ENCODE measurements at places on chromosomes 2 and 18. TPM values are rescaled to one million over a fixed set of nuclear protein-coding genes. Genes with fewer than 3 reads are reported as not detected.

DNA sequence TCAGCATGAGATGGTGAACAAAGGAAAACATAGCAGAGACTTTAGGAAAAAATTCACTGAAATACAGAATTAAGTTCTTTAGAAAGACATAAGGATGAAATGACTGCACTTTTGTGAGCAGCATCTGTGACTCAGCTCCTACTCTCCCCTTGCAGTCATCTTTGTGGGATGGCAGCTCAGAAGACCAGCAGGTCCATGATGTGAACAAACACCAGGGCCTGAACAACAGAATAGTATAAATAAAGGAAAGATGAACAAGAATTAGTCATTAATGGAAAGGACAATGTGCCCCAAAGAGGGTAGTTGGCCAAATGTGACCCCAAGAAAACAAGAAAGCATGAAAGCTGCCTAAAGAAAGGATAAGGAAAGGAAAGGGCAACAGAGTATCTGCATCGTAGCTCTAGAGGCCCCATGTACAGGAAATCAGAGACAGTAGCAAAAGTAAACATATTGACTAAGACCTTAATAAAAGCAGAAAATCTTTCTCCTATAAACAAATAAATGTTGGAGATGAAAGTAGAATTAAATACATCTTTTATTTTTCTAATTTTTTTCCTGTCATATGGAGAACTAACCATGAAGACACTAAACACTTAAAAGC lies 318.0 kb downstream of the ZEB2 start:
- peak; percentile 67 for DNase-seq
- no peak overlapping the region for H3K27ac ChIP-seq
- H3K4me1 ChIP-seq: peaks cover 7% of the 10 kb centered on the region
- H3K36me3 ChIP-seq: no peaks in the 10 kb centered on the region
- no peaks in the 10 kb centered on the region for H3K27me3 ChIP-seq

GRCh38 chr2:241150660-241151530 lies 628 bp downstream of the PPP1R7 start:
- DNase-seq: peak; percentile 61
- H3K36me3 ChIP-seq: no peaks in the 10 kb centered on the region
- peak overlapping the region; percentile 38 for H3K27ac ChIP-seq

DNA sequence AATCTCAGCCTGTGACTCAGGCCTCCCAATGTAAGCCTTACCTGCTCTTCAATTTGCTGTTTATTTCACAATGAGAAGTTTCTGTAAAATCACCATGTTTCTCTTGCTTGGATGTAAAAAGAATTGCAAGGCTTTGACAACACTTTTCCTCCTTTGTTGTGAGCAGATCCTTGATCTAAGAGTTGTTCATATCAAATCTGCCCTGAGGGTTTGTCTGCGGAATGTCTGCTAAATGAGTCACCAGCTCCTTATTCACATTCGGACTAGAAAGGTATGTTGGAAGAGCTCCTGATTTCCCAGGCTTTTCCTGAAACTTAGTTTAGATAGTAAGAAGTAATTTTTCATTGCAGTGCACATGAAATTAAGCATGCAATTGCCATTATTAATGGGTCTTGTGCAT lies 268.2 kb upstream of the TCF4 start:
- DNase-seq: peak; percentile 87
- H3K36me3 ChIP-seq: no peaks in the 10 kb centered on the region
- peaks cover 32% of the 10 kb centered on the region for H3K4me1 ChIP-seq
- no peak overlapping the region for H3K4me3 ChIP-seq

DNA sequence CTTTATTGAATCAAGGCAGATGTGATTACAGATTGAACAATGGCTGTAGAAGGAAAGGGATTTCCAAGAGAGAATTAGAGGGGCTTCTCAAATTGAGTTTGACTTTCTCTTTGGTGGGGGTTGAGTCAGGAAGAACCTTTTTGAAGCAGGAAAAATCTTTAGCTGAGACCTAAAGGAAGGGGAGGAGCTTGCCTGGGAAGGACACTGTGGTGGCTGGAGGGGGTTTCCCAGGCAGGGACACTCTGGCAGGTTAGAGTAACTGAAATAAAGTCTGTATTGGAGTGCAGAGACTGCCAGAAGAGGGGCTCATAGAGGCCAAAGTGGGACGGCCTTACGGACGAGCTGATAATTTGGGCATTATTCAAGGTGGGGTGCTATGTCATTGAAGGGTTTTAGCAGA lies 69.3 kb downstream of the NEDD4L start:
- H3K36me3 ChIP-seq: no peaks in the 10 kb centered on the region
- no peaks in the 10 kb centered on the region for H3K27me3 ChIP-seq
- no peaks in the 10 kb centered on the region for H3K4me1 ChIP-seq
- DNase-seq: no peak

Gene GAD1
- polyA plus RNA-seq: 0.81 TPM

Gene CRYBA2
- polyA plus RNA-seq: not detected

DNA sequence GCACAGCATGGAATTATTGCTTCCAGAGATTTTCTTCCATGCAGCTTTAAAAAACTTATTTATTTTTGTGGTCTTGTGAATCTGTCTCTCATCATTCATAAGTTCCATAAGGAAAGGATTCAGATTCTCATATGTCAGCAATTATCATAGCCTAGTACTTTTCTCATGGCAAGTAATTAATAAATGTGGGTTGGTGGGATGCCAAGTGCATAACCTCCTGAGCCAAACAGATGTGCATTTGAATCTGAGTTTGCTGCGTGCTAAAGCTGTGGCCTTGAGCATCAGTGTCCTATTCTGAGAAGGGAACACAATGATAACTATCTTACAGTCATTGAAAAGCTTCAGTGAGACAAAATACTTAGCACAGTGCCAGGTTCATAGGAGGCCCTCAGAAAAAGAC lies 331.9 kb downstream of the PDE11A start:
- no peaks in the 10 kb centered on the region for H3K36me3 ChIP-seq
- peaks cover 8% of the 10 kb centered on the region for H3K27me3 ChIP-seq
- H3K4me1 ChIP-seq: no peaks in the 10 kb centered on the region
- no peak for DNase-seq

DNA sequence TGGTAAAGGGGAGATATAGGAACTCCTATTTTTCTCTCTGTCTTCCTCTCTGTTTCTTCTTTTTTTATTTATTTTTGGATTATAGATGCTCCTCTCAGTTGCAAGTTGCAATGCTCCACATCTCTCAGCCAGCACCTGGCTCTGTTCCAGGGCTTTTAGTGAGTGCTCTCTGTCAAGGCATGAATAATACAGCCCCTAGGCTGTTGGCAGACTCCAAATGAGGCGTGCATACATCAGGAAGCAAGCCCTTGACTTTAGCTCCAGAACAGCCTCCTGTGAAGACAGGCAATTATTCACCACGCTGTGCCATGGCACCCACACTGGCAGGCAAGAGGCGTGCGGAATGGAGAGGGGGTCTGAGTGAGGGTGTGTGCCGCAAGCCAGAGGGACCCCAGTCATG lies 228.1 kb upstream of the PXDN start:
- peak; percentile 14 for DNase-seq
- no peaks in the 10 kb centered on the region for H3K27me3 ChIP-seq
- no peak overlapping the region for H3K27ac ChIP-seq
- no peaks in the 10 kb centered on the region for H3K36me3 ChIP-seq

DNA sequence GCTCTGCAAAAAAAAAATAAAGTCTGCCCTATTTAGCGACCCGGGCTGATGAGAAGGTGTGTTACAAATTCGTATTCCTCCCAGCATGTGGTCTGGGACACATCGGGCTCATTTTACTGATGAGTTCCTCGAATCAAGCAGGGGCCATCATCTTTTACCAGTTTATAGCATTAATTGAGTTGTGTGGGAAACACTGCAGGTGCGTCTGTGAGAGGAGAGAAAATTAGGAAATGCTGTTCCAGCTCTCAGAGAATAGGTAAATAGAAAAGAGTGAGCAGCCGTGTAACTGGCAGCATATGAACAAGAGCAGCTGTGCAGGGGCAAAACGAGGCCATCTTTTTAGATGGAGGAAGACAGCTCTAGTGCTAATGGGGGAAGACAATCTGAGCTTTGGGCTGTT lies 216.7 kb downstream of the SETBP1 start:
- peaks cover 19% of the 10 kb centered on the region for H3K4me1 ChIP-seq
- no peak overlapping the region for H3K27ac ChIP-seq
- no peaks in the 10 kb centered on the region for H3K36me3 ChIP-seq
- DNase-seq: no peak

DNA sequence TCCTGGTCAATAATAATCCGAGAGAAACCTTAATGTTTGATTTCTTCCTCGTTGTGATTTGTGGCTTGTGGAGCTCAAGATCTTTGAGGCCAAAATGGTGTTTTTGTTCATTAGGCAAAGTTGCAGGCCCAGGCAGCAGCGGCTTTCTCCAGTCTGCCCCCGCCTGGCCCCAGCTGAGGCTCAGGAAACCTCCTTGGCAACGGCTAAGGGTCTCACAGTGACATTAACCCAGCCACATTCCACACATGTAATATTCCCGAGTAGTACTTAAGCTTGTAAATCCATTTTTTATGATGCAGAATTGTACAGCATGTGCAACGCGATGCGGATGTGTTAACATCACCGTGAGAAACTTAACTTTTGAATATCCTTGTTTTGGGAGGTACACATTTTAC lies 200.1 kb downstream of the BCL11A start:
- no peaks in the 10 kb centered on the region for H3K4me1 ChIP-seq
- no peak overlapping the region for H3K4me3 ChIP-seq
- no peak overlapping the region for H3K27ac ChIP-seq
- H3K27me3 ChIP-seq: 0 out of 2 replicates have a peak, but pooled peaks cover 9% of the 10 kb centered on the region
- H3K36me3 ChIP-seq: no peaks in the 10 kb centered on the region

DNA sequence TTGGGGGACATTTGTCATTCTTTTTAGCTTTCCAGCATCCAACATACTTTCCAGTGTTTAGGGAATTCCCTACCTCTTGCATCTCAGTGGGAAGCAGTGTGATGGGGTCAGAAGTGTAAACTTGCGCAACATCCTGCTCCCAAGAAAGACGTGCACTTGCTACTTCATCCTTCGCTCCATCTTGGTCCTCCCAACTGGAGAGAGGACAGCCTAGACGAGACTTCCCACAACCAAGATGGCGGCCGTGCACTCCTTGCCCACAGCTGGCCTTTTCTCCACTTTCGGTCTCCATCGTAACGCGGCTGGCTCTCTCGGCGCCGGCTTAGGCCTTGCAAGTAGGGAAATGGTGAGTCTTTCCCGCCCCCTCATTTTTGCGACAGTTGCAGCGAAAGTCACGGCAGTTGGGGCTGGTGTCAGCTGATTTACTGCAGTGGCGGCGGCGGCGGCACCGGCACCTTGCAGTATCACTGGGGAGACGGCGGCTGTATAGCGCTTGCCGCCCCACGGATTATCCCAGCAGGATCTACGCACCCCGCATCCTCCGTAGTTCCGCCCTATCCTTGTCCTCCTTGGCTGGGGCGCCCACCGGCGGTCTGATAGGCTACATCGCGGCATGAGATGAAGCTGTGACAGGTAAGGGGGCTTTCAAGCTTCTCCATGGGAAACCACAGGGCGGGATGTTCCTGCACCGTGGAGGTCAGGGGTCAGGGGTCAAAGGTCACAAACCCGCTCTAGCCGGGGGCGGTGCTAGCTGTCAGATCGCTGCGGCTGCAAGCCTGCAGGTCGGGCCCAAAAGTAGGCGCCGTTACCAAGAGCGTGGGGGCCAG lies at the start of gene WDR7:
TSS of gene WDR7 (plus strand) at position 416 of the 827 bp plus-strand sequence. CDS start 21,157 bp downstream, outside the sequence.
- H3K4me3 ChIP-seq: peak within 1 kb of the TSS; percentile 91
- peak within 1 kb of the TSS; percentile 44 for H3K27ac ChIP-seq
- H3K36me3 ChIP-seq: no peaks in the 10 kb centered on the region
- peak; percentile 99 for DNase-seq
- H3K4me1 ChIP-seq: 0 out of 2 replicates have a peak, but pooled peaks cover 7% of the 10 kb centered on the region
- H3K27me3 ChIP-seq: no peaks in the 10 kb centered on the region

Gene ASTL
- polyA plus RNA-seq: not detected

DNA sequence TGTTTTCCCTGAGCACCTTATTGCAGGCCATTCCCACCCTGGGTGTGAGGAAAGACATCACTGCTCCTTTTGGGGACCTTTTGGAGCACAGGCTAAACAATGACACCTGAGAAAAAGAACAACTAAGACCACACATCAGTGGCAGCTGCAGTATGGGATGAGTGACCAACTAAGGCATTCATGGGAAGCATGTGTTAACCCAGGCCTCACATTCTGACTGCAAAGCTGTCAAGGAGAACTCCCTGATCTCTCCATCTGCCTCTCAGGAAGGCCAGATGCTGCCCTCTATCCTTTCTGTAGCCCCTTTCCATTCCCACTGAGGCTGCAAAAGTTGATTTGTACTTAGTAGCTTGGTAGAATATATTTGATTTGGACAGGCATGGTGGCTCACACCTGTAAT lies 277.7 kb upstream of the FBXO11 start:
- H3K4me1 ChIP-seq: no peaks in the 10 kb centered on the region
- no peak overlapping the region for H3K27ac ChIP-seq
- no peaks in the 10 kb centered on the region for H3K27me3 ChIP-seq
- no peak overlapping the region for H3K4me3 ChIP-seq

Gene MRPL30
- polyA plus RNA-seq: 22.6 TPM

Data from GM23248 (cell line).